LHCN-M2 (cell line): ENCODE measurements at places on chromosomes 16 and 17.

GRCh38 chr16:72291531-72291981 is 119.6 kb upstream of the PMFBP1 start:
- DNase-seq, result peak; percentile 96

GRCh38 chr16:64983963-64984362 is 137.9 kb downstream of the CDH11 start:
- peak; percentile 89 for DNase-seq

GRCh38 chr17:4709794-4710692 is at the start of gene ARRB2:
TSS of gene ARRB2 (plus strand) at chr17:4710632. CDS start at chr17:4710722, 90 bp downstream.
- peak; percentile 97 for DNase-seq

DNA sequence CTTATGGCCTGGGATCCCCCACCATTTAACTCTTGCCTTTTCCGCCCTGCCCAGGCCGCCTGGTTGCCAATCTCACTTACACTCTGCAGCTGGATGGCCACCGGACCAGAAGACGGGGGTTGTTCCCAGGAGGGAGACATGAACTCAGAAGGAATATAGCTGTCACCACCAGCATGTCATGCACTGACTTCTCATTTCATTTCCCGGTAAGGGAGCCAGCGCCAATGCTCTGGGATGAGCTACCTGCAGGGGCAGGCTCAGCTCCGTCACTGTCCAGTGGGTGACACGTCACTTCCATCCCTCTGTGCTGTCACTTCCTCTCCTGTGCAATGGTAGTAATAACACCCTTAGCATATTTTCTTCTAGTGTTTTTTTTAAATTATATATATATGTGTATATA is 26.7 kb downstream of the ITGAL start:
- no peak for DNase-seq

DNA sequence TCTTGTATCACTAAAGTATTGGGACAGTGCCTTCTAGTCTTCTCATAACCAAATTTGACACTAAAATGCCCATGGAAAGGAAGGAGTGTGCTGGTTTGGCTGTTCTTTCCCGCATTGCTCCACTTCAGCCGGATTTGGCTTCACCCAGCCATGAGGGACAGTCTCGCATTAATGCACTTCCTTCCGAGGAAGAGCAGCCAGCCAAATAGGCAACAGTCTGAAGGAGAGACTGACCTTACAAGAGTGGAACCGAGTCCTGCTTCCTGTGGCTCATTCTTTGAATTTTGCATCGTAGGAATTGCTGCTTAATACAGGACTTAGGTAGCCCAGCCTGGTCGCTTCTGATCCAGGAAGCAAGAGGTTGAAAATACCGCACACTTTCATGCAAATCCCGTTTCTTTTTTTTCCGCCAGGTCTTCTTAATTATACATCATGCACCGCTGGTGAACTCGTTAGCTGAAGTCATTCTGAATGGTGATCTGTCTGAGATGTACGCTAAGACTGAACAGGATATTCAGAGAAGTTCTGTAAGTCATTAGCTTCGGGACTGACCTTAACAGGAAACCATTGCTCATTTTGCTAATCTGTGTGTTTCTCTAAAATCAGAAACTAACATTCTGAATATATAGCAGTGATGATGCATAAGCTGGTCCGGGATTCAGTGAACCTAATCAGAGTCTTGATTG is 38.2 kb downstream of the CLEC16A start:
- DNase-seq, result no peak

- no peak for DNase-seq
These were observed 32.2 kb upstream of the MFSD6L start for GRCh38 chr17:8831234-8831849.

DNA sequence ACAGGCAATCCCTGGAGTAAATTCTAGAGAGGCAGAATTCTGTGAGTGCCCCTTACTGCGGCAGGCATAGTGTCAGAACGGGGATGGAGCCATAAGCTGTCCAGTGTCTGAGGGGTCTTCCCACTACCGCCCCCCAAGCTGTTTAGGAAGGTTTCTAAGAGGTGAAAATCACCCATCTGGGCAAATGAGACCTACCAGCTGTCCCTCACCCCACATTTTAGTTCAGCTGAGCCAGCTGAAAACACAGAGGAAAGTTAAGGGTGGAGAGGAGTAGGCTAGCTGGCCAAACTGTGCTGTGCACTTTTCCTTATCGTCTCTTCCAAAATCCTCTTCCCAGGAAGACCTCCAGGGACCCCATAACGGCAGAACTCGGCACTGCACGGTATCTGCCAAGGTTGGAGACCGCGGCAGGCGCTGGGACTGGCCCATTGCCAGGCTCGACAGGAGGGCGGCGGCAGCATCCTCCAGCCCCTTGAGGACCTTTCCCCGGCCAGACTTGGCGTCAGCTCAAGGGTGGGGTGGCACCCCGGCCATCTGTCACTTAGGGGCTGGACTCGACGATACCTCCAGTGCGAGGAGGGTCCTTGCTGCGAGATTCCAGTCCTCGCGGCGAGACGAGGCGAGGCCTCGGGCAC is 955 bp downstream of the ACLY start:
- peak; percentile 37 for DNase-seq

- DNase-seq, result peak; percentile 37
These were observed 307 bp downstream of the CDYL2 start for GRCh38 chr16:80804056-80804525.
